ENCODE measurements at places on chromosomes 11 and 22.

- DNase-seq, result no peak
Measured at GRCh38 chr11:82930229-82930628, 28.7 kb downstream of the DDIAS start.

GRCh38 chr22:30903876-30904460 lies 64.6 kb downstream of the MORC2 start:
- DNase-seq, result no peak

GRCh38 chr11:99162819-99163218 lies 142.1 kb downstream of the CNTN5 start:
- DNase-seq, result no peak

DNA sequence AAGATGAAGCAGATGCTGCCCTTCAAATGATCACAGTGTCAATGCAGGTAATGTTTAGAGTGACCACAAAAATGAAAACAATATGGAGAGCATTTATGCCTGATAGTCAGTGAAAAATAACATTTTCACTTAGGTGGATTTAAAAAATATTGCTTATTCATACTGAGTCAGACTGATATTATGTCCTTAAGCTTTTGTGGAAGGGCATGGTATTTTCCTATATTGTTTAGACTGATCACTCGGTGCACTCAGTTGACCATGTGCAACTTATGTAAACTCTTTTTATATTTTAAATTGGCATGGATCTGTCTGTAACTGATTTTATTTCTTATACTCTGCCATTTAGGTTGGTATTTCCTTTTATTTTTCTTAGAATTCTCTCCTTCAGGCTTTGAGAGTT lies 106.6 kb downstream of the DYNC2H1 start:
- DNase-seq, result no peak

DNA sequence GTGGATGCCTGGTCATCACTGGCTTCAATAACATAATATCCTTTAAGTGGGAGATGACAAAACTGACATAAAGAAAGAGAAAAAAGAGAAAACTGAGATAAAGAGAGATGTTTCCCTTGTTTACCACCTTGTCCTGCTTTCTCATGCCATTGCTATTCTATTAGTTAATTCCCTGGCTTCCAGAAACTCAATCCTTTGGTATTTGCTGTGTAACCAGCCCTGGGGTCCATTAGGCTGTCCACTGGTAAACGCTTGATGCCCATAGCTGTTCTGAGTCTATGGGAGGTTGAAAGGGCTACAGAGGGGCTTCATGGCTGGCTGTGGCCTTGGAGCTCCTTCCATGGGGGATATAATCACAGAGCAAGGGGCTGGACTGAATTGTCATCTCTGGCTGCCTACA lies 243.4 kb upstream of the PLET1 start:
- no peak for DNase-seq

- no peak for DNase-seq
Measured at GRCh38 chr11:117654281-117655255, 142.4 kb downstream of the DSCAML1 start.

GRCh38 chr11:10379871-10380568 lies 75.0 kb upstream of the AMPD3 start:
- no peak for DNase-seq

- no peak for DNase-seq
Measured at GRCh38 chr11:133529807-133530500, 2.3 kb downstream of the OPCML start.

GRCh38 chr11:69010964-69011623 lies 2.0 kb downstream of the MRGPRF start:
- peak; percentile 19 for DNase-seq

DNA sequence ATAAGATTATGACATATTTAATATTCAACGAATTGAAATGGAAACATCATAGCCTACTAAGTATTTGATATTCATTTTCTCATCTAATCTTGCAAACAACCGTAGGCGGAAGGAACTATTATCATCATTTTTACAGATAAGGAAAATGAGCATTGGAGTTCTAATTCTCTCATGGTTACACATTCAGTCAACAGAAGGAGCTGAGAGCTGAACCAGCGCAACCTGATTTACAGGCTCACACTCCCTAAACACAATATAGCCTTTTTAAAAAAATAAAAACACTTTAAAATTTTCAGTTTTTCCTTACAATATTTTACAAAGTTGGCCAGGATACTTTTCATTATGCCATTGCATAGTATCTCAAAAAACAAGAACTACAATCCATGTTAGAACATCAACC lies 74.8 kb downstream of the APOL5 start:
- DNase-seq, result no peak

DNA sequence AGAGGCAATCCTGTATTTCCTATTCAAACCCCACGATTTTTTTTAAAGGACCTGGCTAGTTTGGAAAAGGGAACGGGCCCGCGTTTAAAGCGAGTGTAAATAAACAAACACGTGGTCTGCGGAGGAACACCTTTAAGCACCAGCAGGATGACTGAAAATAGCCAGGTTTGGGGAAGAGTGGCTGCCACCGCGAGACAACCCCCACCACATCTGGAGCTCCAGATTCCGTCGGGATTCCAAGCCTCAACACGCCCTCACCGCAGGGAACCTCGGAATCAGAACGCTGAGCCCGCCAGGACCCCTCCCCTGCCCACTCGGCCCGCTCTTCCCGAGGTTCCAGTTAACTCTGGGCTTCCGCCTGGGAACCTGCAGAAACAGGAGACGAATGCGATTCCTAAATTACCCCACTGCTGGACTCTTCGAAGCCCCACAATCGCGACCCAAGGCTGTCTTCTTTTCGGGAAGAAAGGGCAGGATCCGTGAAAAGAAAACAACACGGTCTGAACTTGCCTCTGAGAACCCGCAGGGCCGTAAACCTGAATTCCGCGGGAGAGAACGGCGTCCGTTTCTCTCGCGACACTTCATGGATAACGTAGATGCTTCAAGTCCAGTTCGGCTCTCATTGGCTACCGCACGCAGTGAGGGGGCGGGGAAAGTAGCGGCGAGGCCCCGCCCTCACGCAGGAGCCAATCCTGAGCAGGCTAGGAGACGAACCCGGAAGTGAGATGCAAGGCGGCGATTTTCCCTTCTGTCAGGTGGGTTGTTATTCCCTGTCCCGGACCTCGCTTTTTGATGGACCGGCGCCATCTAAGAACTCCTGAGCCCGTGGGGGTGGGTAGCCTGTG lies at the start of the genes ANKRD49 and MRE11:
Gene ANKRD49, plus strand, starts transcription at position 704 of the 845 bp plus-strand sequence. CDS start 2,710 bp downstream, outside the sequence.
Gene MRE11, minus strand, starts transcription at position 564 of the 845 bp plus-strand sequence. CDS start 1,043 bp downstream, outside the sequence.
- peak; percentile 93 for DNase-seq

GRCh38 chr22:50706481-50707125 lies 31.4 kb upstream of the ACR start:
- DNase-seq, result no peak

GRCh38 chr11:134951305-134951700 lies 539.3 kb upstream of the B3GAT1 start:
- no peak for DNase-seq

GRCh38 chr22:19398206-19398605 lies 33.3 kb downstream of the HIRA start:
- no peak for DNase-seq

DNA sequence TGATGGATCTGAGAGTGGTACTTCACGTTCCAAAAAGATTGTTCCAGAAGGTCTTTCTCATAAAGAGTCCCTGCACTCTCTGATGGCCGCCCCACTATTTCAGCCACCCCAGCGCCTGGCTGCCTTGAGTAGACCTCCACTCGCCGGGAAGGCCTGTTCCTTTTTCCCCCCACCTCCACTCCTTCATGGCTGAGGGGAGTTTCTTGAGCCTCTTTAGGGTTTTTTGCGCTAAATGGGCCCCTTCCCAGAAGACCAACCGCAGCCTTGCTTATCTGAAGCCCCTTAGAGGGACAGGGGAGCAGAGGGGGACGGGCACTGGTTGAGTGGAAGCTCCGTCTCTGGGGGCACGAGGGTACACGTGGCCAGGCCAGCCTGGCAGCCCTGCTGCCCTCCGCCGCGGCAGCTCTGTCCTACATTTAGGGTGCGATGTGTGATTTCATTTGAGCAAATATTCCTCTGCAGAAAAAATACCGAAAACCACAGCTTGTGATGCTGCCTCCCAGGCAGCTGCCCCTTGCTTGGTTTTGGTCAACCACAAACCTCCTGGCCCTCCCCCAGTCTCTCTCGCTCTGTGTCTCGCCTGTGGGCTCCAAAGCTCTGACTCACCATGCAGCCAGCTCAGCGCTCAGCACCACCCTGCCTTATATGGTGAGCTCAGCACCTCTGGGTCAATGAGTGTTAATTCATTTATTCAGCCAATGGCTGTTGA lies 88.7 kb downstream of the TP53I11 start:
- peak; percentile 52 for DNase-seq

DNA sequence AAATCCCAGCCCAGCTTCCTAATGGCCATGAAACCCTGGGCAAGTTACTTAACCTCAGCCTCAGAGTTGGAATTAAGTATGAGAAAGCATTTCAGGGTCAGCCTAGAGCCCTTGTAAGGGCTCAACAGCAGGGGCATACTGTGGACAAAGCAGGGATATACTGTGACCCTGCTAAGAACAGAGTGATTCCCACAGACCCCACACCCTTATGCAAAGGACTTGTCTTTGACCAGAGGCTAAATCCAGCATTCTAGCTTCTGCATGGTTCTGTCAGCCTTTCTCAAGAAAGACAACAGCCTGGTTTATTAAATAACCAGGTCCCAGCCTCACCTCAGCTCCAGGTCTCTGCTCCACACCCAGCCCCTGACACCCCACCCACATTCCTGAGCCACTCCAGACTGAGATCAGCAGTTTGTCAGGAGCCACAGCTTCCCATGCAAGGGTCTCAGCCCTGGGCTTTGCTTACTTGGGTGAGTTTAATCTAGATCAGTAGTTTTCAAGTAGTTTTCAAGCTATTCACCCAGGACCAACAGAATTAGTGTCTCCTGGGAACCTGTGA lies 69.2 kb downstream of the GALNT18 start:
- DNase-seq, result no peak

- DNase-seq, result peak; percentile 77
Measured at GRCh38 chr22:38298312-38299005, 18.8 kb downstream of the CSNK1E start.

- no peak for DNase-seq
Measured at GRCh38 chr11:2164861-2165555, 4.0 kb upstream of the INS start.

DNA sequence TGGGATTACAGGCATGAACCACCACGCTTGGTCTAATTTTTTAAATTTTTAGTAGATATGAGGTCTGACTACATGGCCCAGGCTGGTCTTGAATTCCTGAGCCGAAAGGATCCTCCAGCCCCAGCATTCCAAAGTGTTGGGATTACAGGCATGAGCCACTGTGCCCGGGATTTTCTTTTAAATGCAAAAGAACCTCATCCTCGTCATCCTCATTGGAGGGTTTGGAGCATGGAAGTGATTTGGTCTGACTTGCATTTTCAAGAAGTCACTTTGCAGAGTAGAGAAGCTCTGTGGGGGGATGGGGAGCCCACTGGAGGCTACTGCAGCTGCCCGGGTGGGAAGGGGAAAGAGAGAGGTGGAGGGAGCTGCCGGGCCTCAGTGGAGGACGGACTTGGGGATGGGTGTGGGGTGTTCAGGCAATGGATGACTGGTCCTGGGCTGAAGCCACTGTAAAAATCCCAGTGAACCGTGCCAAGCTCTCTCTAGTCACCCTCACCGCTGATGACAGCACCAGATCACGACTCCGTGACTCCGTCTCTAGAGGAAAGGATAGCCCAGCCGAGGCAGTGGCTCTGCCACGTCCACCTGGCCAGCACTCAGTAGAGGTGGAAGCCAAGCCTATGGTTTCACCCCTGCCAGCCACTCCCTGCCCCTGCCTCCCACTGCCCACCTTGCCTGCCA lies 32.8 kb upstream of the SLC22A12 start:
- no peak for DNase-seq

DNA sequence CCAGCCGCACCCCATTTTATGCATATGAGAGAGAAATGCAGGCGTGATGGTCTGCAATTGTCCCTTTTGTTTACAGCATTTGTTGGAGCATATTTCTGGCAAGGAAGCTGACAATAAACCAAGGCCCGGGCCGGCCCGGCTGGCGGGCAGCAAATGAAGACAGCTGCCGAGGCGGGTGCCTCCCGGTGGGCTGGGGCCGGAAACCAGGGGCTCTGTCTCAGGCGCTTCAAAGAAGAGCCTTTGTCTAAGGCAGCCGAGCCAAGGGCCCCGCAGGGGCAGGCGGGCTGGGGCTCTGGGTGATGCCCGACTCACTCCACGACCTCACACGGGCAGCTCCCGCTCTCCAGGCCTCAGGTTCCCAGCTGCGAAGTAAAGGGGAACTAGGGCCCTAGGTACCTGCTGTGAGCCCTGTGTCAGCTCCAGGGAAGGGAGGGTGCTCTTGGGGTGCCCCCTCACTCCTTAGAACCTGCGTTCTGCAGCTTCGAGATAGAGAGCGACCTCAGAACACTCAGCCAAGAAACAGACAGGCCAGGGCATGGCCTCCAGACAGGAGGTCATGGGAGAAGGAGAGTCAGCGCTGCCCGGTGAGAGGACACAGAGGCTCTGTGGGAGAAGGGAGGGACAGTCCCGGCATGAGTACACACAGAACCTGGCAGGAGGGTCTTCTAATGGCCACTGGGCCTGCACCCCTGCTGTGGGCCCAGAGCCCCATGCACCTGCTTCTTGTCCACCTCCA lies 2.4 kb downstream of the LINC01488 start:
- no peak for DNase-seq

DNA sequence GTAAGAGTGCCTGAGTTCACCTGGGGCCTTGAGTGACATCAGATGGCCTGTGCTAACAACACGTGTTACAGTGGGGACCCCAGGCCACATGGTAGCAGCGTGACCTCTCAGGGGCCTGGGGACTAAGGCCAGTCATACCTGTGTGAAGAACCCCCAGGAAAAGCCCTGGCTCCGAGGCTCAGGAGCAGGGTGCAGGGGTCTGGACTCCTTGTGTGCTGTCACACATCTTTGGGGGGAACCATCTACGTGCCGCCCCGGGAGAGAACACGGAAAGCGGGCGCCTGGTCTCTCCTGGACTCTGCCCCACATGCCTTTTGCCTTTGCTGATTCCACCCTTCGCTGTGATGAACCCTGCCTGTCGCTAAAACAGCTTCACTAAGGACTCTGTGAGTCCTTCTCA lies 48.7 kb downstream of the SHANK2 start:
- no peak for DNase-seq

GRCh38 chr11:71321433-71322191 lies 69.2 kb upstream of the SHANK2 start:
- DNase-seq, result no peak

GRCh38 chr11:12043959-12044791 lies 35.7 kb upstream of the DKK3 start:
- DNase-seq, result peak; percentile 46
